CD8-positive, alpha-beta memory T cell (primary cell): ENCODE measurements at places on chromosomes 11 and 22. TPM values are rescaled to one million over a fixed set of nuclear protein-coding genes. Genes with fewer than 3 reads are reported as not detected.

CARD10 gene
- total RNA-seq, result 0.31 TPM

CYTH4 gene
- 24.7 TPM for total RNA-seq

BTBD18 gene
- not detected for total RNA-seq

DNAJC4 gene
- 25.5 TPM for total RNA-seq

LRRC74B gene
- total RNA-seq, result not detected

HPX gene
- total RNA-seq, result 0.27 TPM

ACRV1 gene
- not detected for total RNA-seq

PIM3 gene
- 227 TPM for total RNA-seq

CCDC116 gene
- 0.48 TPM for total RNA-seq

SLC7A4 gene
- total RNA-seq, result 0.13 TPM

POU2AF1 gene
- 1.5 TPM for total RNA-seq

HIRA gene
- 44.8 TPM for total RNA-seq

SELENOO gene
- 25.9 TPM for total RNA-seq

PLAAT4 gene
- 20.5 TPM for total RNA-seq

DEUP1 gene
- not detected for total RNA-seq

VWCE gene
- 12.4 TPM for total RNA-seq

SLC22A12 gene
- total RNA-seq, result not detected

PDE2A gene
- 0.55 TPM for total RNA-seq

OR56A1 gene
- not detected for total RNA-seq

NXPE1 gene
- not detected for total RNA-seq

MRGPRX3 gene
- total RNA-seq, result not detected

ABCC8 gene
- not detected for total RNA-seq

GGTLC2 gene
- not detected for total RNA-seq
